ENCODE measurements at places on chromosomes 3 and 15.

DNA sequence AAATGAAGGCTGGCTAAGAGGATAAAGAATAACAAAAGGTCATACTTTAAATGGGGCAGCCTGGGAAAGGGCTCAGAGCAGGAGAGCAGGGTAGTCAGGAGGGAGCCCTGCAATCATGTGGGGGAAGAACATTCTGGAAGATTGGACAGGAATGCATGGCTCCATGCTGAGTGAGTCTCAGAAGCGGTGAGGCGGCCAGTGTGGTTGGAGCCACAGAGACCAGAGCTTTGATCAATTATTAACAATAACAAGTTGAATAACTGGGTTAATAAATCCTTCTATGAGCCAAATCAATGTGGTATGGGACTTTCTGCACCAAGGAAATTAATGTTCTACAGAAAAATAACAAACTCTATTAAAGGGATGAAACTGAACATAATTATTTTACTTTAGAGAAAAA is 57.9 kb upstream of the DCUN1D1 start:
- no peak for DNase-seq

DNA sequence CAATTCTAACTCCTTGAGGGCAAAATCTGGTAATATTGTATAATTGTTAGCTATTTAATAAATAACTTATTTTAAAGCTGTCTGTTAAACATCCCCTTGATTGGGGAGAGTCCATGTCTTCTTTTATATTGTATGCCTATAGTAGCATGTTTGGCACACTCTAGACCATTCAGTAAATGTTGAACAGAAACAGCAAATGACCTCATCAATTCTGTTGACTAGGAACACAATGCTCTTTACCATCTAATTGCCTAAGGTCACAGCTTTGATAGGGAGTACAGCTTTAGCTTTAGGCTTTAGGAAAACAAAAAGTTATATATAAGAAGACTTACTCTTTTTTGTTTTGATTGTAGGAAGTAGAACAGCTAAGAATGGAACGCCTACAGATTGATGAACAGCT is 27.0 kb downstream of the DNAJC19 start:
- DNase-seq = no peak

- DNase-seq = no peak
These were observed 950 bp upstream of the CNTN4 start for GRCh38 chr3:2097641-2098191.

DNA sequence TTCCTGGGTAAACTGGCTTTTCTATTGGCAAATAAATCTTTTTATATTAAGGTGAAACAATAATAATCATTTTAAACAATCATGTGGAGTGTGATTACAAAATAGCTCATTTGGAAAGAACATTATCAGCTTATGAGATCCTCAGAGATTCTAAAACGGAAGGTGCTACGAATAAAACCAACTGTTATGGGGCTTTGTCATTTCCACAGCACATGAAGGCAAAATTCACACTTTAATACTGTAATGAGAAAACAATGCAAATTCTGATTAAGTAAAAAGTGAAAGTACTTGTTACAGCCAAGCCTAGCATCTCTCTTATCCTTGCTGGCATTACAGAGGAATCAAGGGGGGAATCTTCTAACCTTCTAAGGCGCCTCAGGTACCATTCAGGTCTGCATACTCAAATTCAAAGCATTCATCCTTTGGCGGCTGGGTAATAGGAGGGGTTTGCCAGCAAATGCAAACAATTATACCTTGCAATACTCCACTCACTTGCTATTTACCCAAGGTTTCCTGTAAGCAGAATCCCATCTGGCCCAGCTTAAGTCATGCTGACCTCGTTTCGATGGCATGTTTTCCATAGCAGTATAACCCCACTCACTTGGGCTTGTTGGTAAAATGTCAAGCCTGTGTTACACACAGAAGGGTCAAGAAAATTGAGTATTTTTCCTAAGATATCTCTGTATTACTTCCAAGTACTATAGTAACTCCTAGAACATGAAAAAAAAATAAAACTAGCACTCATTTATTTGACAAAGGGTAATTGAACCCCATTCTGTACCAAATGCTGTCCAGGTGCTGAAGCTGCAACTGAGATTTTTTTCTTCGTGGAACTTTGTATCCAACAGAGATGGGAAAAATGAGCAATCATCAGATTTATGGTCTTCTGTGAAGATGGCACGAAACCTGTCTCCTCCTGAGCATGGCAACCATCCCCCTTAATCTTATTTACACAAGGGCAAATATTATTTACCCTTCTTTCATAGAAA is 183.7 kb upstream of the LMCD1 start:
- DNase-seq = no peak

DNA sequence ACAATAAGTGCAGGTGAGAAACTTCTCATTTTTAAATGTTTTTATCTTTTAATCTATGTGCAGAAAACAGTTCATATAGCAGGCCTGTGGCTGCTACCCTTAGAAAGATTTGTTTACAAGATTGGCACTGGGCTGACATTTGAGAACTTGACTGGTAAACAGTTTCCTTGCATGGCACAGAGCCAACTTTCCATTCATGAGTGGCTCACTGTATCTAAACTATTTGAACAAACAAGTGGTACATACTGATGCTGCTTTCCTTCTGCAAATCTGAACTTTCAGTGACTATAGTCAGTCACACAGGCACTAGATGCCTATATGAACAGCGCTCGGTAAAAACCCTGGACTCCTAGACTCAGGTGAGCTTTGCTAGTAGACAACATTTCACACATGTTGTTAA is 6.3 kb upstream of the GTPBP8 start:
- no peak for DNase-seq
